Stimulated activated CD8-positive, alpha-beta memory T cell treated with anti-CD3 and anti-CD28 coated beads, Interleukin-4, amount 100 ng/mL, for 48 hours (primary cell): ENCODE measurements at places on chromosomes 5 and 9.

GRCh38 chr5:132156413-132156812, 71.2 kb downstream of the P4HA2 start:
- DNase-seq: no peak

DNA sequence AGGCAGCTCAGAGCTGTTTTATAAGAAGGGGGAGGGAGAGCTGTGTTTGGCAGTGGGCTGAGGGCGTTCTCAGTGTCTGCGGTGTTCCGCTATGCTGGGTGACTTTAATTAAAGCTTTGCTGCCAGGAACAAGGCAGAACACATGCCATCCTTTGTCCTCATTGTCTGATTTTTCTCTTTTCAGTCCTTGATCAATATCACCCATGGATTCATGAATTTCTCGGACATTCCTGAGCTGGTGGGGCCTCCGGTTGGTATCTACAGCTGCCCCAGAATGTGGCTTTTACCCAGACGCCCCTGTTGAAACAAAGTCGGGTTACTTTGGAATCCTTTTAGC, 66.5 kb upstream of the TGFBR1 start:
- no peak for DNase-seq

DNA sequence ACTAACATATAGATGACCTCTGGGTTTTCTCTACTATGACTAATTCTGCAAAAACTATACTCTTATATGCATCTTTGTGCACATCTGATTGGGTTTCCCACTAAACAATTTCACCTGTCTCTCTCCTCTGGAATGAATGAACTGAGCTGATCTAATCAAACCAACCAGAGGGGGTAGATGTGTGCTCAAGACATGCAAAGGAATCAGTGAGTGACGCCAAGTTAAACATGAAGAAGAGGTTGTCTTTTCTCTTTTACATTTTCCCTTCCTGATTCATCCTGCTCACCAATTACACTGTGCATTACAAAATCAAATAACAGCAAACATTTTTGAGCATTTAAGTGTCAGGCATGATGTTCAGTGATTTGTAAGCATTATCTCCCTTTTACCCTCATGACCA, 29.6 kb upstream of the GRXCR2 start:
- no peak for DNase-seq

GRCh38 chr5:142153674-142154448, 45.3 kb downstream of the NDFIP1 start:
- no peak for DNase-seq

DNA sequence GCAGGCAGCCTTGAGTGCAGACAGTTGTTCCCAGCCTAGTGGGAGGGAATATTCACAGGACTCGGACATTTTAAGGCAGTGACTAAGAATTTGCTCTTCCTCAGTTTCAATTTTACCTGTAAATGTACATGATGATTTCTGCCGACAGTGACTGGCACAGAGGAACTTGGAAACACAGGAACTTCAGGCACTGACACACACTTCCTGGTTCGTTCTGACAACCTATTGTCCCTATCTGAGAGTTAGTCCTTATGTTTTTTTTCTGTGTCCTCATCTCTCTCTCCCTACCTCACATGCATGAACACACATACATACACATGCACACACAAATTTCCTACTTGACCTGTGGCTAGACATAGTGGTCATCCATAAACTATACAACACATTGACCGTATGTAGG, 89.4 kb upstream of the CD180 start:
- DNase-seq: no peak

DNA sequence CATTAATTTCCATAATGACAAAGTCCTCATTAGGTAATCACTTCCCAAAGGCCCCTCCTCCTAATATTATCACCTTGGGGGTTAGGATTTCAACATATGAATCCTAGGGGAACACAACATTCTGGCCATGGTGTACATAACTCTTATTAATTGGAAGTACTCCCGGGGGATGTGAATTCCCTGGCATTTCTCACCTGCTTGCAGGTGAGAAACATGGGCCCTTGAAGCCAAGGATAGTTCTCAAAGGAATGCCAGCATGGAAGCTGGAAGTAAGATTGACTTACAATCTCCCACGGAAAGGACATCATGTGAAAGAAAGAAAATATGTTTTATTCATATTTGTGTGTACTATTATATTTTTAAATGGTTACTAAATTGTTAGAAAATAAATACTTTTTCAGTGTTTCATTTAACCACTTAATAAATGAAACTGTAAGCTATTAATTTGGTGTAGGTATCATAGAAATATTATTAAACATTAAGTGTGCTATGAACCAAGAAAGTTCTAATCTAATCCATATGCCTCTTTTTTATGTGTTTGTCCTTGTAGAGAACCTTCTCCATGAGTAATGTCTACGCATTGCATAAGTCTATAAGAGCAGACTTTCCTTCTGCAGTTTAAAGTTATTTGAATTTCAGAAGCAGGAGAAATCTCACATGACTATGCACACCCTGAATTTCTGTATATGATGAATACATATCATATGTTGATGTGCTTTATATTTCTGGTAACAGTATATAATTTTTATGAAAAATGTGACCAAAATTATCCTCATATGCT, 59.4 kb downstream of the ANXA1 start:
- no peak for DNase-seq

DNA sequence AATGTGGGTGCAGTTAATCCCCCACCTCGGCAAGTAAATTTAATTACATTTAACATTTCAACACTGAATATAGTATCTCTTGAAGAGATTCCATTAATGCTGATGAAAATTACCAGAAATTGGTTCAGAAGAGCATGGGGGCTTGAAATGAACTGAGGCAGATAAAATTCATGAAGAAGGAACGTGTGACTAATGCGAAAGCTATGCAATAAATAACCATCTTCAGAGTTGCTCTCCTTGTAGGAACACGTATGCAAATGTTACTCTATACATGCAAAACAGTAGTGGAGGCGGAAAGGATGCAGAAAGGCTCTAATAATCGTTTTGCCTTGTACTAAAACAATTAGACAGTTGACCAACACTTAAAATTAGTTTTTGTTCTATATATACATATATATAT, 320.2 kb downstream of the CTNND2 start:
- no peak for DNase-seq

DNA sequence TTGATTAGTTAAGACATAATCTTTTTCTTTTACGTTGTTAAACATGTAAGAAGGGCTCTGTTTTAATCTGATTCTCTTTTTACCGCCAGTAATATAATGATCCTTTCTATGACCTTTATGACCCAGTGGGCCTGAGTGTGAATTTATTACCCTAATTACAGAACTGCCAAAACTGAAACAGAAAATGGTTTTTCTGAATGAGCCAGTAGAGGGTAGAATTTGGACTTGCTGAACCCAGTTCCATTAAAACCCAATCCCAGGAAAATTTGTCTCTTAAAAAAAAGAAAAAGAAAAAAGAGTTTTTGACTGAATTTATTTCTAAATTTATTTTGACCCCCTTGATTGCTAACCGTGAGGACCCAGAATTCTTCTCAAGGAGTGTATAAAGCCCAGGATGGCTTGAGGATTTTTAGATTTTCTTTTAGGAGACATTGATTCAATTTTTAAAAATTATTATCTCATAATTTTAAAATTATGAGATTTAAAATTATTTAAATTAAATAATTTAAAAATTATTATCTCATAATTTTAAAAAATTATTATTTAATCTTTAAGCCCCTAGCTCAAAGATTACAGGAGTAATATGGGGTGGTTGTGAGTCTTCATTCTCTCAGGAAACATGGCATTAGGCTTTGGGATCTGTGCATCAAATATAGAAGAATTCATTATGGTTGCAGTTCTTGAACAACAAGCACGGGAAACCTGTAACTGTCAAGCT, 94.1 kb upstream of the GLIS3 start:
- DNase-seq: no peak

DNA sequence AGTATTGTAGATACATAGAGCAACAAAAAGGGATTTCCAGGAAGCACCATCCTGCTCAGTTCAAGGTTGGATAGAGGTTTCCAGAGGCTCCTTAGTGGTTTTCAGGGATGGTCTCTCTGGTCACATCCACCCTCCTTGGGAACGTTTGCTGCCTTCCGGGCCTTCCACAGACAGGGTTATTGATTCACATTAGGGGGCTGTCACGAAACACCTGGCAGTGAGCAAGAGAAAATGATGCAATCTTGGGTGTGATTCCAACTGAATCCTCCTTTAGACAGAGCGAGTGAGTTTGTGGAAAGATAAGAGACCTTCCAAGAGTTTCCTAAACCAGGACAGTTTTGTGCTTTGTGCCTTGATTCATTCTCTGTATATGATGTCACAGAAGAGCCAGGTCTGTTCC, 43.8 kb upstream of the CTSL start:
- no peak for DNase-seq

DNA sequence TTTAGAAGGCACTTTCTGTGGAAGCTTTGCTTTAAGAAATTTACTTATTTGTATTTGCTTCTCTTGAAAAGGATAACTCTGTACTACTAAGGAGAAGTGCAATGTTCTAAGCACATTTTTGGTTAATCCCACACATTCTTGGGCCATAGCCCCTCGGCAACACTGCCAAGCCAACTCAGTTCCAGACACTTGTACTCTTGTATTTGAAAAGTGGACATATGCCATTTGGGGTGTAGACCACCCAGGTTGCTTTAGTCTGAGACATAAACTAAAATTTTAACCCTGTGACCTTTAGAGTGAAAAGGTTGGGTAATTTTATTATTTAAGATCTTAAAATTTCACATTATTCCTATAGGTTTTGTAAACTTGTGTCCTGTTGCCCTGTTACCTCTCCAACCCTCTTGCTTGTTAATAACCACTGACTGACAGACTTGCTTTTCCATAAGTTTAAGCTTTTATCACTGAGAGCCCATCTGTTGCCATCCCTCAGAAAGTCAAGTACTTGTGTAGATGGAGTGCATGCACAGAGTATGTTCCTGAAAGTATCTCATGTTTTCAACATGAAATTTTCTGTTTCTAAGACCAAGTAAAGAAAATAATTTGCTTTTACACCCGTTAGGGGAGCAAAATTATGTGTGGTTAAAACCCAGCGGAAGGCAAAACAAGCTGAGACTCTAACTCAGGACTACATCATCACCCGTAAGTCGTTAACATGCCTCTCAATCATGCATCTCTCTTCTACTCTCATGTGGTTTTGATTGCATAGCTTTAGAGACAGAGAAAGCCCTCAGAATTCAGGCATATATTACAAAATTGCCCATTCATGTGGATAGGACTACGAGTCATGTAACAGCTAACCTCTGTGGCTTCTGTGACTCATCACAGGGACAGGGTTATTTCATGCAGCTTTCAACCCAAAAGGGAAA, 117.3 kb downstream of the GDNF start:
- peak; percentile 43 for DNase-seq

- DNase-seq: no peak
Observed at GRCh38 chr9:120693700-120694008, 20.6 kb downstream of the MEGF9 start.

DNA sequence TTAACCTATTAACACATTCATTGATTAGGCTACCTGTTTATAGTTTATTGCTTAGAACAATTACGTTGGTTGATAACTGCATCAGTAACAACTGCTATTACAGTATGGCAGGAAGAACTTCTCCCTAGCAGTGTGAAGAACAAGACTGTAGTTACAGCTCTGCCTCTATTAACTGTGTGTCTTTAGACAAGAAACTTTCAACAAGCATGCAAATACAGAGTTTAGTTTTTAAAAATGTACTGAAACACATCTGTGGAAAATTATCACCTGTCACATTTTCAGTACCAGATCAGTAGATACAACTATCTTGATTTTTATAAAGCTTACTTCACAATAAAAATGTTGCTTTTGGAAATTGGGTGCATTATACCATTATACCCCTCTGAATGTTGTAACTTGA, 22.2 kb downstream of the ELL2 start:
- no peak for DNase-seq

DNA sequence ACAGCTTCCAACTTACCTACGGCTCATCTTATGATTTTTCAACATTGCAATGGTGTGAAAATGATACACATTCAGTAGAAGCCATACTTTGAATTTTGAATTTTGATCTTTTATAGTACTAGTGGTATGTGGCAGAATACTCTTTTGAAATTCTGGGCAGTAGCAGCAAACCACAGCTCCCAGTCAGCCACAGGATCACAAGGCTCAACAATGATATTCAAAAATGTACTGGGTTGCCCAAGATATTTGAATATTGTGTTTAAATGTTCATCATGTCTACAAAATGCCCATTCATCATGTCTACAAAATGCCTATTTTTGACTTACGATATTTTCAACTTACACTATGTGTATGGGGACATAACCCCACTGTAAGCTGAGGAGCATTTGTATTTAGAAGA, 81.3 kb upstream of the PRR16 start:
- DNase-seq: no peak

- no peak for DNase-seq
Observed at GRCh38 chr5:157335534-157336422, 69.9 kb downstream of the CYFIP2 start.

DNA sequence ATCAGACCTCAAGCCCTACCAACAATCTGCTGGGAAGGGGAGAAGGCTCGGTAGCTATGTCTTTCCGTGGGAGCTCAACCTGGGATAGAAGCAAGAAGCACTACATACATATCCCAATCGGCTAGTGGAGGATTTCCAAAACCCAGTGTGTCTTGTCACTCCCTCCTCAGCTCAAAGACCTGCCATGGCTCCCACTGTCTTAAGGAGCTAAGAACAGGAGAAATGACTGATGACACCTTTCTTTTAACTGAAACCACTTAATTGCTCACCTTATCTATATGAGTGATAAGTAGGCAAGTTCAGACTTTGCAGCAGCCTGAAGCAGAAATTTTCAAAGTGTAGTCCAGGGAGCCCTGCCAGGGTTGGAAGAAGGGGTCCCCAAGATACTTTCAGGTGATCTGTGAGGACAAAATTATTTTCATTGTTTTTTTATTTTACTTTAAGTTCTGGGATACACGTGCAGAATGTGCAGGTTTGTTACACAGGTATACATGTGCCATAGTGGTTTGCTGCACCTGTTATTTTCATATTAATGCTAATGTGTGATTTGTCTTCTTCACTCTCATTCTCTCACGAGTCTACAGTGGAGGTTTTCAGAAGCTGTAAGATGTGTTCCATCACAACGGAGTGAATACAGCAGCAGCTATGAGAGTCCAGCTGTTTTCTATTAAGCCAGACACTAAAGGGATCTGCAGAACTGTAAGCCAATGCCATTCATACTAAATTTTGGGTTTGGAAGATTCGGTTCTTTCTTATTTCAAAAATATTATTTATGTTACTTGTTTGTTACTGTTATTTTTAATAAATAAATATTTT, 41.4 kb downstream of the PAX5 start:
- DNase-seq: no peak

DNA sequence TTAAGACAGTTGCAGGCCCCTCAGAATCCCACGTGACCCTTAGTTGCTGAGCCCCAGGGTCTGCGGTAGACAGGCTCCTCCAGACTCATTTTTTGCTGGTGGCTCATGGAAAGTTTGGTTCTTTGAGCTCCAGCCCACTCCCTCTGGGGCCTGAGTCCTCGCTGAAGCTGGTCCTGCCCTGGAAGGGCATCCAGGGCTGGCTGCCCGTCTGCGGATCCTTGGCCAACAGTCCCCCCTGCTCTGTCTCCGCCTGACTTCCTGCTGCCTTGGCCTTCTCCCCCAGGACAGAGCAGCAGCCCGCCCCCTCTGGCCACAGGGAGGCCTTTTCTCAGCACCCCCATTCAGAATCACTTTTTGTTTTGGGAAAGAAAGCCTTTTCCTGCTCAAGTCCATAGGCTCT, 24.4 kb downstream of the SLC6A7 start:
- DNase-seq: no peak
